ENCODE measurements at places on chromosomes 1 and 21.

DNA sequence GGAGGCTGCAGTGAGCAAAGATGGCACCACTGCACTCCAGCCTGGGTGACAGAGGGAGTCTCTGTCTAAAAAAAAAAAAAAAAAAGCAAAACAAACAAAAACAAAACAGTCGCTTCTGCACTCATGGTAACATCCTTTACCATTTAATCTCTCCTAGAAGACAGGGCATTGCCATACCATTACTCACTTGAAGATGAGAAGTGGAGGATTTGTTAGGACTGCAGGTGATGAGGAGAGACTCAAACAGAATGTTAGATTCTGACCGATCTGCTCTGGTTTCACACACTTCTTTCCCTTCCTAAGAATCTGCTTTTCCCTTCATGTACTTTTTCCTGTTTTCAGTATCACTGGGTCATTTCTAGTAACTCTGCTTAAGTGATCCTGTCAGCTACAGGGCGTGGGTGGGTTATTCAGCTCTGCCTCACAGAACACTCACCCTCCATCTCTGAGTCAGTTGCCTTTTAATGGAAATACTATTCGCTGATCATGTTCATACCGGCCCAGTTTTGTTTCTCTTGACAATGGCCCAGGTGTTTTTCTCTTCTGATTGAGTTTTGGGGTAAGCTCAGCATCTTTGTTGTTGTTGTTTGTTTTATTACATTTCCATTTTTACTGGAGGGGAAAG, 148.0 kb upstream of the ERG start:
- peak; percentile 44 for DNase-seq

DNA sequence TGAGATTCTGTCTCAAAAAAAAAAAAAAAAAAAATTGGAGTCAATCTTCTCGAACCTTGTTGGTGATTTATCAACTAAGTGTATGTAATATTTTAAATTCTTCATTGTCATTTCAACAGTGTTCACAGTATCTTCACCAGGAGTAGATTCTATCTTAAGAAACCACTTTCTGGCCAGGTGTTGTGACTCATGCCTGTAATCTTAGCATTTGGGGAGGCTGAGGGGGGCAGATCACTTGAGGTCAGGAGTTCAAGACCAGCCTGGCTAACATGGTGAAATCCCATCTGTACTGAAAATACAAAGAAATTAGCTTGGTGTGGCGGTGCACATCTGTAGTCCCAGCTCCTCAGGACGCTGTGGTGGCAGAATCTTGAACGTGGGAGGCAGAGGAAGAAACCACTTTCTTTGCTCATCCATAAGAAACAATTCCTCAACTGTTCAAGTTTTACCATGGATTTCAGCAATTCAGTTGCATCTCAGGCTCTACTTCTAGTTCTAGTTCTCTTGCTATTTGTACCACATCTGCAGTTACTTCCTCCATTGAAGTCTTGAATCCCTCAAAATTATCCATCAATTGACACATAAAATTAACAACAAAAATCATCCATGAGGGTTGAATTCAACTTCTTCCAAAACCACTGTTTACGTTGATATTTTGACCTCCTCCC, 30.4 kb upstream of the EYA3 start:
- DNase-seq, result peak; percentile 25

DNA sequence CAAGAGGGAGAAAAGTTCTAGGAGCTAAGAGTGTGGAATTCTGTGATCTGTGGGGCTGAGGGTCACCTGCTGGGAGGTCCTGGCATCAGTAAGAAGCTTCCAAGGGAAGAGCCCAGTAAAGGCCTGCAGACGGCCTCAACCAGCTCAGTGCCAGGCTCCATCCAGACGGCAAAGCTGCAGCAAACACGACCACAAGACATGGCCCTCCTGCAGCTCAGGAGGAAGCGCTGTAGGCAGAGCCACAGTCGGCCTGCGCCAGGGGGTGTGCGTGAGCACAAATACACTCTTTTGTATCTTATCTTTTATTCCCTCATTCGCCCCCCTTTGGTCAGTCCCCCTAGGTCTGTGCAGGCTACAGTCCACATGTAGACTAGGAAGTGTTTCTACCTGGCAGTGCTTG, 13.4 kb downstream of the C1orf174 start:
- DNase-seq, result no peak

DNA sequence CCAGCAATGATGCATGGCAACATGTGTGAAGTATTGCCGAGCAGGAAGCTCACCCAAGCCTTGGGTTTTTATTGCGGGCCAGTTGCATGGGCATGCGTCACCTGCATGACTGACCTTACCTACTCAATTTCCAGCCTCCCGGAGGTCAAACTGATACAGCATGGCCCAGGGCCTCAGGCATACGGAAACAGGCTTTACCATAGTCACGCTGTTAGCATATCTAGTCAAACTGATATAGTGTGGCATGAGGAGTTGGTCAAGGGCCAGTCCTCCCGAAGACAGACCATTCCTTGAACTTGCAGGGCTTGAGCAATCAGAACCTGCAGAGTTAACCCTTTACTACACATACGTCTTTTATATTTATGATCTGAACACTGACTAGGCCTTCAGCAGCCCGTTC, 6.4 kb upstream of the DUSP12 start:
- no peak for DNase-seq

DNA sequence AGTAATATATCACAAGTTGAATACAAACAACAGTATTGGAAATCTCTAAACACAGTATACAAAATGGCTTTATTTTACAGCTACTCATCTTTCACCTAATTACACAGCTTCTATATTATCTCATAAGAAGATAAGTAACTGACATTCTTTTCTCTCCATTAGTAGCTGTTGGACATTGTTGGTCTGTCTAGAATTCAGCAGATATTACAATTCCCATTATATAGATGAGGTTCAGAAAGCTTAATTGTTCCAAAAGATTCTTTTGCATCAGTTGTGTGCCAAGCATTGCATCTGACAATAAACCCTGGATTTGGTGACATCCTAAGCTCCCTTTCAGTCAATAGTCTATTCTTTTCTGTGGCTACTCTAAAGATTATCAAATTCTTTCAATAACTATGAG, 187.0 kb downstream of the NTMT2 start:
- no peak for DNase-seq

- DNase-seq, result no peak
These were observed 13.6 kb upstream of the H3-3A start for GRCh38 chr1:226048886-226049285.

- no peak for DNase-seq
These were observed 134.3 kb downstream of the PROX1 start for GRCh38 chr1:214122110-214122509.

DNA sequence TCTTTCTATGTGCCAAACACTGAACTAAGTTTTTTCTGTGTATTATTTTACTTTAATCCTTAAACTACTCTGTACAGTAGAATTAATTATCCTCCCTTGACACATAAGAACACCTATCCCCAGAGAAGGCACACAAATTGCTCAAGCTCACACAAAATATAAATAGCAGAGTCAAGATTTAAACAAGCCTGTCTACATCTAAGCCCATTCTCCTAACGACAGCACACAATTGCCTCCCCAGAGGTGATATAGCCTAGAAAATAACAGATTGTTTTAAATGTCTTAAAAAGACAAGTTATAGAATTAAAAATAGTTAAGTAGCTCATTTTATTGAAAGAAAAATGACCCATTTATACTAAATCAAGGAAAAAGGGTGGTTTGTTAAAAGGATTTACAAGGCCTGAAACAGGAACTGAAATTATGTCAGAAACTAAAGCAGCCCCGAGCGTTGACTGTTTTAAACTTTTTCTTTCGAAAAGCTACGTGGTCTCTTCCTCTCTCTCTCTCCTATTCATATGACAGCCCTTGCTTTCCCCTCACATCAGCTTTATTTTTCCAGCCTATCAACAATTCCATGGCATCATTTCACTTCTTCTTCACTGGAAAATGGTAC, 30.5 kb downstream of the TNFSF18 start:
- no peak for DNase-seq

- DNase-seq, result peak; percentile 89
These were observed 28.3 kb downstream of the GADD45A start for GRCh38 chr1:67713057-67713846.

- no peak for DNase-seq
These were observed 36.7 kb downstream of the RRP1 start for GRCh38 chr21:43825936-43826622.

DNA sequence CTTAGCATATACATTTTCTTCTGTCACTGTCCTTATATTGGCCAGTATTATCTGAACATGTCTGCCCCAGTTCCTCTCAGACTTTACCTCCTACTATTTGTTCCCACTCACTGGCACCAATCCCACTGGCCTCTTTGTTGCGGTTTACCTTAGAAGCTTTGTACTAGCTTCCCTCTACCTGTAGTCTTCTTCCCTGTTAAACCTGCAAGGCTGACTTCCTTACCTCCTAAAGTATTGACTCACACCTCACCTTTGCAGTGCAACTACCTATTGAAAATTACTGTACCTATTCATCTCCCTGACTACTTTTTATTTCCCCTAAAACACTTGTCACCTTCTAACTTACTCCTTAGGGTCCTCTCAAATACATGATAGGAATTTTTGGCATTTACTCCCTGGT, 111.1 kb downstream of the CLEC20A start:
- no peak for DNase-seq

- DNase-seq, result no peak
These were observed 217.0 kb upstream of the PKN2 start for GRCh38 chr1:88466899-88467580.

GRCh38 chr1:116376729-116377086, 3.7 kb downstream of the ATP1A1 start:
- DNase-seq, result no peak

GRCh38 chr1:231677442-231677841, 50.9 kb downstream of the DISC1 start:
- no peak for DNase-seq

DNA sequence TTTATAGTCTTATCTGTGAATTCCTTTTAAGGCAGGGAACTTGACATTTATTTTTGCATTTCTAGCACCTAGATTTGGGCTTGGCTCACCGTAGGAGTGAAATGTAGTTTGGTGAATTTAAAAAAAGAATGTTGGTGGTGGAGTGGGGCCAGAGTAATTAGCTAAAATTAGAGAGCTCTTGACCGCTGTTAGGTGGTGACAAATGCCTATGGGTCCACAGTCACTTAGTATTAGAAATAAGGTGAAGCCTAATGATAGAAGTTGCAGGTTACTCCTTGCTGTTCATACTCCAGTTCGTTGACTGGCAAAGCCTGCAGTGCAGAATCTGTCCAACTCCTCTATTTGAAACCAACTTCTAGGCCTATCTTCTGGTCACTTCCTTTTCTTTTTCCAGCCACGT, 318.8 kb upstream of the NRIP1 start:
- no peak for DNase-seq

GRCh38 chr1:3903141-3904005, 3.3 kb upstream of the C1orf174 start:
- DNase-seq, result peak; percentile 21

DNA sequence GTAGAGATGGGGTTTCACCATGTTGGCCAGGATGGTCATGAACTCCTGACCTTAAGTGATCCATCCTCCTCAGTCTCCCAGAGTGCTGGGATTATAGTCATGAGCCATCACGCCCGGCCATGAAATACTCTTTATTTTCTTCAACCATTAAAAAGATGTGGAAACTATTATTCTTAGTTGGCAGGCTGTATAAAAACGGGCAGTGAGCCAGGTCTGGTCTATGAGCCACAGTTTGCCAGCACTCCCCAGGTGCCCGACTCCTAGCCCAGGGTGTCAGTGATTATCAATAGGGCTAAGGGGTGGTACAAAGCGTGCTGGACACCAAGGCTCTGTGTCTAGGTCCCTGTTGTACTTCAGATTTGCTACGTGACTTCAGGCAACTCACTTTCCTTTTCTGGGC, 3.7 kb upstream of the TMEM61 start:
- DNase-seq, result no peak

DNA sequence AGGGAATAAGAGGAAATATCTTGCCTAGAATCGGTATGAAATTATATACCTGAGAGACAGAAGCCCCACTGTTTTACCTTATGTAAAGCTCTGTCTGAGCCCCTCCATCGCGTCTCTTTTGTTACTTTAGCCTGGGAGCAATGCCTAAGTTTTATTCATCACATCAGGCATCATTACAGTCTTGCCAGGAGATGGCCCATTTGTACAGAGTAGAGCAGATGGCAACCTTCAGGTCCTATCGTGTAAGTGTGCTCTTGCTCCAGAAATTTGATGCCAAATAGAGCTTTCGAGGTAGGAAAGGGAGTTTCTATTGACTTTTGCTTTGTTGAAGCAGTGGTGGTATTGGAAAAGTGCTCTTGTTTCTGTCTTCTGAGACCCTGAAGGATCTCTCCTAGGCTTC, 24.9 kb downstream of the CFAP126 start:
- no peak for DNase-seq

DNA sequence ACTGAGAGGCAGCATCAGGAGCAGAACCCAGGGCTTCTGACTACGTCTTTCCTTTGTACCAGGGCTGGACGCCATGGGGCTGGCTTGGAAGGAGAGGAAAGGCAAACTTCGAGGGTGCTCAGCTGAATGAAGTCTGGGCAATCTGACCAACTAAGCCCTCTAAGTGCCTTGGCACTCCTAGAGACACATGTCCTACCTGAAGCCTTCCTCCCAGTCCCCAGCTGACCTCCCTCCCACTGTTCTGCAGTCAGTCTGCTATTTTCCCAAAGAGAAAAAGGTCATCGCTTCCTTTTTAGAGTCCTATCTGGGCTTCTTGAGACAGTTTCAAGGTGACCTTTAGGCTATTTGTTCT, 5.2 kb downstream of the SLC9A1 start:
- DNase-seq, result no peak

- DNase-seq, result no peak
These were observed 391 bp upstream of the CENPS start for GRCh38 chr1:10429868-10430215.

DNA sequence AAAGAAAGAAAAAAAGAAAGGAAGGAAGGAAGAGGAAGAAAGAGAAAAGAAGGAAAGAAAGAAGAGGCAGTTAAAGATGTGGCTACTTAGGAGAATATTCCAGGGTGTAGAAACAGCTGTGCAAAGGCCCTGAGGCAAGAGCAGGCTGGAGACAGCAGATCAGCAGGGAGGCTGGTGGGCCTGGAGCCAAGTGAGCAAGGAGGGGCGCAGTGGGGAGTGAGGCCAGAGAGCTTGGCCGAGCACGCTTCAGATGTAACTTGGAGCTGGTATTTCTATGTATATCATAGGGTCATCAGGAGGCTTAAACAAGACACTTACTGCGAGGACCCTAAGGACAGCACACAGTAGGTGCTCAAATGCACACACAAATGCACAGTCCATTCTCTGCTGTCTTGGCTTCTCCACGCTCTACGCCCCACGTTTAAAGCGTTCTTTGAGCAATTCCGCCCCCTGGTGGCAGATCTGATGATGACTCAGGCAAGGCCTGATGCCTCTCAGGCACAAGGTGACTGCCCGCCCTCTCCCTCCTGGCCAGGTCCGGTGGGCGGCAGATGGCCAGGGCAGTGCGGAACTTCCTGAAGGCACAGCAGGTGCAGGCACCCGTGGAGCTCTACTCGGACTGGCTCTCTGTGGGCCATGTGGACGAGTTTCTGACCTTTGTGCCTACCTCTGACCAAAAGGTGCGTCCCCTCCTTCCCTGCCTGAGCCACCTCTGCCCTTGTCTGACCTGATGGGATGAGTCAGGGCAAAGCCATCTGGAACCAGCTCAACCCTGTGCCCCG, 11.9 kb upstream of the PADI3 start:
- DNase-seq, result peak; percentile 81

- no peak for DNase-seq
These were observed 42.4 kb upstream of the ESRRG start for GRCh38 chr1:216765346-216766300.

GRCh38 chr1:110383251-110383990, 7.4 kb downstream of the SLC16A4 start:
- DNase-seq, result no peak

Data from fibroblast of upper back skin (primary cell).